ENCODE measurements at places on chromosomes 2 and 18. TPM values are rescaled to one million over a fixed set of nuclear protein-coding genes. Genes with fewer than 3 reads are reported as not detected.
A peak's percentile ranks its signal among the peaks of the same experiment; 100 is the strongest.

DNA sequence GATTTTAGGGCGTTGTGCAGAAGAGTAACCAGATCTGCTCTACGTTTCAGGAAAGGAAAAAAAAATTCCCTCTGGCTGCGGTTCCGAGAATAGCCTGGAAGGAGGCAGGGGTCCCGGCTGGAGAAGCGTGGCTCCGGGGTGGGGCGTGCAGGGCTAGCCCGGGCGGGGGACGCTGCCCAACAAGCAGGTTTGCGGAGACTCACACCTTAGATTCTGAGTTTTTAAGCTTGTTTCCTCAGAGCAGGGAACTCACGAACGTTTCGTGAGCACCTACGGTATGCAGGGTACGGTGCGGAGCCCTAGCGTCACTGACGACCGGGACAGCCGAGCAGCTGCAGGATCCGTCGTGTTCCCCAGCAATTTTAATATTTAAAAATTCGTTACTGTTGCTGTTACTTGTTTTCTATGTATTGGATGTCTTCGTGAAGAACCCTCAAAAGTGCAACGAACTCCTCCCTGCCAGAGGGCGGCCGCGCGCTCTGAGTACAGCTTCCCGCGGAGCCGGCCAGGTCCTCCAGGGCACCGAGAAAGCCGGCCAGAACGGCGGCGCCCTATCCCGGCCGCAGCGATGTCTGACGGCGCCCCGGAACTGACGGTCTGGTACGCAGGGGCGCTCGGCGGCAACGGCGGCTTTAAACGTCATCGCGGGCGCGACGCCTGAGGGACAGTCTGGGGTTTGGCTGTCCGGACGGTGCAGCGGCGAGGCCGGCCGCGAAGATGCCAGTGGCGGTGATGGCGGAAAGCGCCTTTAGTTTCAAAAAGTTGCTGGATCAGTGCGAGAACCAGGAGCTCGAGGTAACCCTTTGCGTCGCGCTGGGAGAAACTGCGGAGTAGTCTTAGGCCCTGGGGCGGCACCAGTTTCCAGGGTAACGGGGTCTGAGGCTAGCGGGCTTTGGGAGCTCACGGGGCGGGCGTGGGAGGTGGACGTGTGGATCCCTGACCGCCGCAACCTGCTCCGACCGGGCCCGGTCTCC is at the start of gene COPS8:
Gene COPS8 (plus strand): TSS at position 642 of the 974 bp plus-strand sequence. CDS start 76 bp downstream, at position 718.
- peak; percentile 72 for DNase-seq

DNA sequence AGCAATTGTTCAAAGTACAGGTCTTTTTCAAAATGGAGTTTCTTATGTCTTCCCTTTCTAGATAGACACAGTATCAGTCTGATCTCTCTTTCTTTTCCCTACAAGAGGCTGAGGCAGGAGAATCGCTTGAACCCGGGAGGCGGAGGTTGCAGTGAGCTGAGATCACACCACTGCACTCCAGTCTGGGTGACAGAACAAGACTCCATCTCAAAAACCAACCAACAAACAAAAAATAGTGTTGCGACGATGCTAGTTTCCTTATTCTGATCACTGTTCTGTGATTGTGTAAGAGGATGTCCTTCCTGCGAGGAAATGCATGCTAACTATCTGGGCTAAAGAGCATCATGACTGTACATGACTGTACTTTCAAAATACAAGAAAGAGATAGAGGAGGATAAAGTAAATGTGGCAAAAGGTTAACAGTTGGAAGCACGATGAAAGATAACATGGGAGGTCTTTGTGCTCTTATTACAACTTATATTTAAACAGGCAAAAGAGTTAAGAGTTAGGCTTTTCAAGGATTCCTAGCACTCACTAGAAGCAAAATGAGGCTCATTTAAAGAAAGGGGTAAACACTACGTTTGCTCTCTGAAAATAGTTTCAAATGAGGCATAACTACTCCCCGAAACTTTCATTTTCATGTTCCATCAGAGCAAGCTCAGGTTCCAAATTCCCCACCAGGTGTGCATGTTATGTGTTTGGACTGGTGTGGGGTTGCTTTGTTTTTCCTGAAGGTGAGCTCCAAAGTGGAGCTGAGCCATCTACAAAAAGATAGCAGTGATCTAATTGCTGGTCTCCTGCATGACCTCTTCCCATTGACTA is 23.8 kb downstream of the SOWAHC start:
- DNase-seq, result no peak

GRCh38 chr2:233489666-233490065 is 76.9 kb downstream of the USP40 start:
- DNase-seq, result no peak

DNA sequence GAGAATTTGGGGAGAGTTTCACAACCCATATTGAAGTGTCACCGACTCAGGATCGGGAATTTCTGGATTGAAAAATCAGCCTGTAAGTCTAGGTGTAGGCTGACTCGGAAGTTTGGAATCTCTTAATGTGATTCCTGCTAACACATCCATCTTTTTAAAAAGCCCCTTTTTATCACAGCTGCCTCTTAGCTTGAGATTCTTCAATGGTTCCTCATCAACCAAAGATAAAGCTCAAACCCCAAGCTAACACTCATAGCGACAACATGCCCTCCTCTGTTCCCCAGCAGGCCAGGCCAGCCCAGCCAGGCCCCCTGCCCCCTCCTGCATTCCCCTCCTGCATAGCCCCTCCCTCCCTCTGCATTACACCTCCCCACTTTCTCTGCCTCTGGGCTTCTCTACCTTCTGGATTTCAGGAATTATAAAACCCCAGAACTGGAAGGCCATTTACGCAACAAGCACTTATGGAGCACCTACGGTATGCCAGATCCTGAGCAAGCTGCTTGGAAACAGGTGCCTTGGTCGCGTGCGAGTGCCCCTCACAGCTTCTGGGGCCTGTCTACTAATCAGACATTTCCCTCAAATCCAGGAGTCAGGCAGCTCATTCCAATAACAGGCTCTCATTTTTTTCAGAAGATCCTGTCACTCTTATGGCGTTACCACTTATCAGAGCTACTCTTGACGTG is 63.4 kb downstream of the EMX1 start:
- DNase-seq, result peak; percentile 45

The NXPH2 gene
- not detected for total RNA-seq

The PLEKHH2 gene
- total RNA-seq, result 2.3 TPM

Data from kidney epithelial cell (primary cell).